Trophoblast cell (in vitro differentiated cells and primary cell): ENCODE measurements at places on chromosomes 4 and X.
A peak's percentile ranks its signal among the peaks of the same experiment; 100 is the strongest.

DNA sequence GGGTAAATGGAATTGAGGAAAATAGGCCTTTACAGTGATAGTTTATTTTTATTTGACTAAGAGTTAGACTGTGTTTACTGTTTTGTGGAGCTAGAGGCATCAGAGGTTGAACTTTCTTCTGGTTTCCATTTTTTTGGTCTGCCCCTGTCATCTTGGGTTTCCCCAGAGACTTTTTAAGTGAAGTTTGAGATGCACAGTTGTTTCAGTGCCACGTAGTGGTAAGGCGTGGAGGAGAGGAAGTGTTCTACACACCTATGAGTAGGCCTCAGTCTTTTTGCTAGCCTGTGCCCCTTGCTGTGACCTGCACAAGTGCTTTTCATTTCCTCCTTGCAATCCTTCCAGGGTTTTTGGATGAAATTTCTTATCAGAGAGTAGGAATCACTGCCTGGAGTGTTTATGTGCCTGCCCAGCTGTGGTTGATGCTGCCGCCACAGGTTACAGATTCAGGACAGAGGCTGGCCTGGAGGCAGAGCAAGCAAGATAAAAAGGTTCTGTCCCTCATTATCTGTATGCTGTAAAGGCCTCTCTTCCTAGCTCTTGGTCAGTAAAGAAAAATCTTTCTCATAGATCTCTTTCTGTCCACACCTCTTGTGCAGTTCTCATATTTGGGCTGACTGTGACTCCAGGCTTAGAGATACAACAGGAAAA, 12.5 kb upstream of the HSFX4 start:
- no peaks in the 10 kb centered on the region for H3K27me3 ChIP-seq
- no peak overlapping the region for H3K27ac ChIP-seq
- no peak overlapping the region for H3K4me3 ChIP-seq

DNA sequence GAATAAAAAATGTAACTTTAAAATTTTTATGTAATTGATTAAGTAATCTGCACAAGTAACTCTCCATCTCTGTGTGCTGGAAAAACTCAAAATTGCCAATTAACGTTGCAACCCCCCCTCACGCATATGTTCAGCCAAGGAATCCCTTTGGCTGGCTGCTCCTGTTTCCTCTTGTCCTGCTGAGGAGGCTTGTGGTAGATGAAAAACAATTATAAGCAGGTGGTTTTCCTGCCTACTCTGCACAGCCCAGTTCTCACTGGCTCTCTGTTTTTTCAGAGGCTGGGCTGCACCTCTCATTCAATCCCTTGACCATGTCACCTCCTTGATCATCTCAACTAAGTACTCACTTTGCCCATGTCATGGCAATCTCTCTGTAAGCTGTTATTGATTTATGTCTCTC, 1068.4 kb downstream of the ARAP2 start:
- no peaks in the 10 kb centered on the region for H3K27me3 ChIP-seq
- H3K36me3 ChIP-seq = no peaks in the 10 kb centered on the region
- no peaks in the 10 kb centered on the region for H3K4me1 ChIP-seq
- H3K27ac ChIP-seq = no peak overlapping the region
- DNase-seq = no peak

DNA sequence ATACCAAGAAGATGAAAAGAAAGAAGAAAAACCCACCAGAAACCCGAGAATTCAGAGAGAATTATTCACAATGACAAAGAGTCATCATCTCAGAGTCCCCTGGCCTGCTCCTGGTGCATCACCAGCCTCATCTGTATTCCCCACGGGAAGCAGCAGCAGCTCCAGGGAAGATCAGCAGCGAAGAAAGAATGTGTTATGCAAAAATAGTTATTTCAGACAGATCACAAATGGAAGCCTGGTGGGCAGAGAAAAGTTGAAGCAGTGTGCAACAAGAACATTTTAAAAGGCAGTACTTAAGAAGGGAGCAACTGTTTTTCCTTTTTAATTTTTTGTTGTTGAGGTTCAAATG, 189.2 kb downstream of the PPP3CA start:
- peaks cover 8% of the 10 kb centered on the region for H3K4me1 ChIP-seq
- no peaks in the 10 kb centered on the region for H3K27me3 ChIP-seq
- DNase-seq = no peak
- H3K36me3 ChIP-seq = no peaks in the 10 kb centered on the region
- H3K27ac ChIP-seq = no peak overlapping the region
- no peak overlapping the region for H3K4me3 ChIP-seq

- H3K36me3 ChIP-seq = no peaks in the 10 kb centered on the region
- no peaks in the 10 kb centered on the region for H3K4me1 ChIP-seq
- no peak overlapping the region for H3K27ac ChIP-seq
Measured at GRCh38 chr4:61913619-61914018, 713.5 kb downstream of the ADGRL3 start.

- H3K4me1 ChIP-seq = no peaks in the 10 kb centered on the region
- H3K27me3 ChIP-seq = no peaks in the 10 kb centered on the region
- H3K27ac ChIP-seq = no peak overlapping the region
- H3K4me3 ChIP-seq = no peak overlapping the region
- no peaks in the 10 kb centered on the region for H3K36me3 ChIP-seq
Measured at GRCh38 chr4:126445596-126445995, 1130.8 kb downstream of the FAT4 start.

GRCh38 chr4:5865896-5866599, 26.8 kb downstream of the CRMP1 start:
- H3K27me3 ChIP-seq = no peaks in the 10 kb centered on the region
- H3K4me1 ChIP-seq = no peaks in the 10 kb centered on the region
- no peaks in the 10 kb centered on the region for H3K36me3 ChIP-seq
- H3K4me3 ChIP-seq = no peak overlapping the region
- no peak overlapping the region for H3K27ac ChIP-seq

DNA sequence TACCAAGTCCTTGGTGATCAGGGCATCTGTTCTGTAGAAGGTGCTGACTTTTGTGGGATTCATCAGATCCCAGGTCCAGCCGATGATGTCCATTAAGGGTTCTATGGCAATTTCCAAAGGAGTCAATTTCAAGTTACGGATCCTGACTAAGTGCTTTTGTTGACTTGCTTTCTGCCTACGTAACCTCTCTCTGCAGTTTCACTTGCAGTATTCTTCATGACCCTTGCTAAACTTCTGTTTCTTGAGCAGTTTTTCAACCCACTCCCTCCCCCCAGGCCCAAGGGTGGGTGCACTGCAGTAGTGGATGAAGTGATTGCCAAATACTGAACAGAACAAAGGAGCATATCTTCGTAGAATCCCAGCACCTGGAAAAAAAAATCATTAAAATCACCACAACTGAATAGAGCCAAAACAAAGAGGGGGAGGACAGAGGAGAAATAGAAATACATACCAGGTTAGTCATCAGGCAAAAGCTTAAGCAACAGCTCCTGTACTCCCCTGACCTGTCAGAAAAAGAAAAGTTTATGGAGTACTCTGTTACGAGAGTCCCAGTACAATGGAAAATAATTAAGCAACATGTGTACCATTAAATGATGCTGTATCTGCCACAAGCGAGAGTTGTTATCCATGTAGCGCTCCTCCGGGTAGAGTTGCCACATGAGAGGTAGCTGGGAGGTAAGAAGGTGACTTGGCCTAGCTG, 5.8 kb downstream of the CMC4 start:
- no peaks in the 10 kb centered on the region for H3K27me3 ChIP-seq
- H3K27ac ChIP-seq = no peak overlapping the region
- no peak overlapping the region for H3K4me3 ChIP-seq
- peaks cover 4% of the 10 kb centered on the region for H3K4me1 ChIP-seq
- H3K36me3 ChIP-seq = peaks cover 2% of the 10 kb centered on the region

- H3K36me3 ChIP-seq = no peaks in the 10 kb centered on the region
- H3K4me3 ChIP-seq = peak within 1 kb of the TSS; percentile 7
- H3K4me1 ChIP-seq = peaks cover 12% of the 10 kb centered on the region
- H3K27ac ChIP-seq = no peak within 1 kb of the TSS
- H3K27me3 ChIP-seq = peaks cover 52% of the 10 kb centered on the region
Measured at GRCh38 chr4:80266253-80266901, at the start of gene FGF5. FGF5 (plus strand) TSS chr4:80266664; CDS start chr4:80266825, 161 bp downstream.

DNA sequence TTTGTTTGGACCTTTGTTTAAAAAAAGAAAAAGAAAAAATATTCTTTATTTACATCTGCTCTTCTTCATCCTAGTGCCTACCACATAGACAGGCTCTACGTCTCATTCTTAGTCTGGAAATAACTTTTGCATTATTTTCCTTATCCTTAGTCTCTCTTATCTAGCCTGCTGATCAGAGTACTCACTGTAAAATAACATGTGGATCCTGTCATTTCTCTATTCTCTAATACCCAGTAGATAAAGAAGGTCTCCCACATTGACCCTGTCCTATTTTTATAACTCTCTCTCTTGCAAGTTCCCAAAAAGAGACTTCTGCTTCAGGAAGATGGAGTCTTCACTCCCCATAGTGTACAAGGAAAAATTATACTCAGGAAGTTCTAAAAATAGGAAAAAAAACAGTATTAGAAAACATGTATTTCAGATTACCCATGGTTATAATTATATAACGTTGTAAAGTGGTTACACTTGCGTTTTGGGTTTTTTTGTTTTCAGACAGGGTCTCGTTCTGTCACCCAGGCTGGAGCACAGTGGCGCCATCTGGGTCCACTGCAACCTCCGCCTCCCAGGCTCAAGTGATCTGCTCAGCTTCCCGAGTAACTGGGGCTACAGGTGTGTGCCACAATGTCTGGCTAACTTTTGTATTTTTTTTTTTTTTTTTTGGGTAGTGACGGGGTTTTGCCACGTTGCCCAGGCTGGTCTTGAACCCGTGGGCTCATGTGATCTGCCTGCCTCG, 23.8 kb downstream of the ZFX start:
- H3K4me1 ChIP-seq = no peaks in the 10 kb centered on the region
- H3K36me3 ChIP-seq = peaks cover 16% of the 10 kb centered on the region
- no peak overlapping the region for H3K4me3 ChIP-seq
- no peak overlapping the region for H3K27ac ChIP-seq
- no peak for DNase-seq

GRCh38 chr4:142386856-142387255, 459.2 kb downstream of the INPP4B start:
- H3K27me3 ChIP-seq = no peaks in the 10 kb centered on the region
- H3K4me3 ChIP-seq = no peak overlapping the region
- no peaks in the 10 kb centered on the region for H3K36me3 ChIP-seq
- H3K4me1 ChIP-seq = no peaks in the 10 kb centered on the region

DNA sequence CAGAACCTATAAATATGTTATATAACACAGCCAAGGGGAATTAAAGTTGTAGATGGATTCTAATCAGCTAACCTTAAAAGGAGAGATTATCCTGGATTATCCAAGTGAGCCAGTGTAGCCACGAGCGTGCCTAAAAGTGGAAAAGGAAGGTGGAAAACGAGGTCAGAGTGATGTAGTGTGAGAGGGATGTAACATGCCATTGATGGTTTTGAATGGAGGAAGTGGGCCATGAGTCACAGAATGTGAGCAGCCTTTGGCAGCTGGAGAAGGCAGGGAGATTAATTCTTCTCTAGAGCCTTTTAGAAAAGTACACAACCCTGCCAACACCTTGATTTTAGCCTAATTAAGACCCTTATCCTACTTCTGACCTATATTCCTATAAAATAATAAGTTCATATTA, 149.1 kb downstream of the SLC39A8 start:
- H3K27me3 ChIP-seq = no peaks in the 10 kb centered on the region
- no peak overlapping the region for H3K4me3 ChIP-seq
- no peak overlapping the region for H3K27ac ChIP-seq
- no peaks in the 10 kb centered on the region for H3K4me1 ChIP-seq
- no peaks in the 10 kb centered on the region for H3K36me3 ChIP-seq

GRCh38 chr4:140654495-140654814, 85.7 kb upstream of the UCP1 start:
- H3K36me3 ChIP-seq = peaks cover 17% of the 10 kb centered on the region
- no peak overlapping the region for H3K4me3 ChIP-seq
- no peak overlapping the region for H3K27ac ChIP-seq
- no peaks in the 10 kb centered on the region for H3K27me3 ChIP-seq
- peak; percentile 32 for DNase-seq
- peaks cover 8% of the 10 kb centered on the region for H3K4me1 ChIP-seq

DNA sequence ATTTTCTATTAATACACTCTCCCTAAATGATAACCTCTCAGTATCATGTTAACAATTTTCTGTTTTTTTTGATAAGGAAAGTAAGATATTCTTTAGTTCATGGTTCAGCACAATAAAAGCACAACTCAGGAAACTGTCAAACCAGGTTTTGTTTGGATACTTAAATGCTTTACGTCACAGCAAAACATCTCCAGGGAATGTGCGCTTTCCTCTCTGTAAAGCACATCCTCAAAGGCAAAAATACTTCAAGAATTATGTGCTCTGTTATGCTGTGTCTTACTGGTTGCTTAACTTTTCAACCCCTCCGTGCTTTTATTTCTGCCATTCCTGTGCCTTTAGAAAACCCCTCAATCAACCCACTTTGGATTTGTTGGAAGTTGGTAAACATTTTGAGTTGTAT, 27.8 kb downstream of the SNX25 start:
- no peak overlapping the region for H3K27ac ChIP-seq
- DNase-seq = peak; percentile 67
- H3K4me1 ChIP-seq = peaks cover 7% of the 10 kb centered on the region
- H3K4me3 ChIP-seq = no peak overlapping the region
- no peaks in the 10 kb centered on the region for H3K36me3 ChIP-seq
- no peaks in the 10 kb centered on the region for H3K27me3 ChIP-seq

- no peak for DNase-seq
- H3K4me3 ChIP-seq = no peak overlapping the region
- H3K4me1 ChIP-seq = no peaks in the 10 kb centered on the region
- no peaks in the 10 kb centered on the region for H3K27me3 ChIP-seq
- H3K36me3 ChIP-seq = no peaks in the 10 kb centered on the region
Measured at GRCh38 chr4:156144961-156145360, 191.3 kb upstream of the CTSO start.

DNA sequence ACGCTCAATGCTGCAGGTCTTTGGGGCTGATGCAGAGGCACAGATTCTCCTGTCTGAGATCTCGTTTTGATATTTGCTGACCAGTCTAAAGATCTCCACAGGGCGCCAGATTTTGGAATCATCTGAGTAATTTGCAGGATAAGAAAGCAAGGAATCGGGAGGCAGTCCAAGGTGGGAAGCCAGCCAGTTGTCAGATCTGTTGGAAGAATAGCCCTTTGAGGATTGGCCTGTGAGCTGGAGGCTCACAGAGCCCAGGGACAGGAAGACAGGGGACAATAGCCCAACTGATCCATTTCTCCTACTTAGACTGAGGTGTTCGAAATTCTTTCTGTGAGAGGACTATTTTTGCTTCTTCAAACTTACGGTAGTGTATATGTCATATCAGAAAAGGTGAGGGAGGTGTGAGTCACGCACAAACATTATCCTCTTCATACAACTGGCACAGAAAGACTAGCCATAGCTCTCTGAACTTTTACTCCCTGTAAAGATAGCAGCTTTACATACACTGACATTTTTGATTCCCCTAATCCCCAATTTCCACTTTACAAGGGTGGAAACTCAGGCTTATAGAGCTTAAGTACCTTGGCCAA, 8.8 kb downstream of the DIPK2B start:
- H3K4me1 ChIP-seq = no peaks in the 10 kb centered on the region
- no peaks in the 10 kb centered on the region for H3K36me3 ChIP-seq
- H3K27ac ChIP-seq = no peak overlapping the region
- H3K4me3 ChIP-seq = no peak overlapping the region
- no peak for DNase-seq
- H3K27me3 ChIP-seq = no peaks in the 10 kb centered on the region

GRCh38 chr4:129240816-129241215, 144.9 kb downstream of the C4orf33 start:
- no peak overlapping the region for H3K27ac ChIP-seq
- no peak overlapping the region for H3K4me3 ChIP-seq
- no peaks in the 10 kb centered on the region for H3K4me1 ChIP-seq
- H3K36me3 ChIP-seq = no peaks in the 10 kb centered on the region

GRCh38 chr4:76377911-76378310, 43.0 kb downstream of the CCDC158 start:
- DNase-seq = peak; percentile 48
- no peak overlapping the region for H3K27ac ChIP-seq
- no peaks in the 10 kb centered on the region for H3K27me3 ChIP-seq
